GM23248 (cell line): ENCODE measurements at places on chromosomes 11 and 22. TPM values are rescaled to one million over a fixed set of nuclear protein-coding genes. Genes with fewer than 3 reads are reported as not detected.
A peak's percentile ranks its signal among the peaks of the same experiment; 100 is the strongest.

GRCh38 chr22:36546932-36547331 is 18.0 kb upstream of the EIF3D start:
- DNase-seq = peak; percentile 96

GRCh38 chr22:23749841-23750301 is 1.0 kb downstream of the ZNF70 start:
- DNase-seq = peak; percentile 22

The HTR3A gene
- polyA plus RNA-seq = not detected in 2 replicates

The SCGB1A1 gene
- not detected in 2 replicates for polyA plus RNA-seq
